ENCODE measurements at places on chromosomes 3 and 15.

- DNase-seq = no peak
Measured at GRCh38 chr15:31390029-31390428, 63.4 kb downstream of the KLF13 start.

GRCh38 chr15:66565141-66565641 is 607 bp downstream of the LCTL start:
- no peak for DNase-seq

DNA sequence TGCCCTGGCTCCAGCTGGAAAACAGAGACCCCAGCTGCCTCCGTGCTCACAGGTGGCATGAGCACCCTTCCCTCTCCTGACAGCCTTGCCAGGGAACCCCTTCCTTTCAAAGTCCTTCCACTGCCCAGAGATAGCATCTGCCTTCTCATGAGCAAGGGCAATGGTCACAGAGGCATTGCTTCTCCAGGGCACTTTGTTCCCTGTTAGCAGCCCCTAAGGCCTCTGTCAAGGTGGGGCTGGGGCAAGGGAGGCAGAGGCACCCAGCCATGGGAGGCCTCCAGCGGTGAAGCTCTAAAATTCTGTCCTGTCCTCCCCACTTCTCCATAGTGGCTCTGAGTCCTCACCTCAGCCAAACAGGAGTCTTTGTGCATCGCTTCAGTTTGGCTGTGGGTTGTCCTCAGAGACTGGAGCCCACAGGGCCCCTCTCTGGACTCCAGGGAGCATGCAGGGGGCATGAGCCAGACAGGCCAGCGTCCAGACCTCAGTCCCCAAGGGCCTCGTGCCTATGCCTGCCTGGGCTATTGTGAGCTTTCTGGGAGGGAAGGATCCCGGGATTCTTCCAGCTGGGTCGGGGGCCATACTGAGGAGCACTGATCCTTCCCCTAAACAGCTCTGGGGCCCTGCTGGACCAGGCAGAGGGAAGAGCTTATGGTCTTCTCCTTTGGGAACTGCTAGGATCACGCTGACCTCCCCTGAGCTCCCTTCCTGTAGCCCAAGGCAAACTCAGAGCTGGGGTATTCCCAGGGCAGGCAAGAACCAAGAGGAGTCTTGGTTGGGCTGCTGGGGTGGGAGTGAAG is 106.6 kb downstream of the DNAJB8 start:
- DNase-seq = no peak

DNA sequence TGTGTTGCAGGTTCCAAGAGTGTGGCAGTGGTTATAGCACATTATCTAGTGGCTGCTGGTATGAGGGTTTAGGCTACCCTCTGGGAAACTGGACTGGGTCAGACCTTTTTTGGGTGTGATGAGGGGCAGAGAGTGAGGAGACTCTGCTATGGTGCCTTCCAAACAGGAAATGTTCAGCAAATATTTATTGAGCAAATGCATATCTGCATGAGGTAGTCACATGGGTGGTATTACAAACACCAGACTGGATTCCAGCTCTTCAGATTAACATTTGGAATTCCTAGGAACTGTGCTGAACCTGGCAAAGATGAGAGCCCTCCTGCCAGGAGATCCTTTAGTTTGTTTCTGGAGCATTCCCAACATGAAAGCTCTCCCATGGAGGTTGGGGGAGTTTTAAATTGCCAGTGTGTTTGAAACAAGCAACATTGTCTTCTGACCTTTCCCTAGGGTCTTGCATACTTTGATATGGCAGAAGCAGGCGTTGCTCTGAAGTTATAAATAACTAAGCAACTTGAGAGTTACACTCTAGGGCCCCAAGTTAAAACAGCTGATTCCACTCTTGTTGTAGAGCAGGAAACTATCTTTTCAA is 341.2 kb upstream of the C2CD4B start:
- DNase-seq = no peak

GRCh38 chr15:40290918-40291574 is 8.2 kb upstream of the ANKRD63 start:
- DNase-seq = no peak

DNA sequence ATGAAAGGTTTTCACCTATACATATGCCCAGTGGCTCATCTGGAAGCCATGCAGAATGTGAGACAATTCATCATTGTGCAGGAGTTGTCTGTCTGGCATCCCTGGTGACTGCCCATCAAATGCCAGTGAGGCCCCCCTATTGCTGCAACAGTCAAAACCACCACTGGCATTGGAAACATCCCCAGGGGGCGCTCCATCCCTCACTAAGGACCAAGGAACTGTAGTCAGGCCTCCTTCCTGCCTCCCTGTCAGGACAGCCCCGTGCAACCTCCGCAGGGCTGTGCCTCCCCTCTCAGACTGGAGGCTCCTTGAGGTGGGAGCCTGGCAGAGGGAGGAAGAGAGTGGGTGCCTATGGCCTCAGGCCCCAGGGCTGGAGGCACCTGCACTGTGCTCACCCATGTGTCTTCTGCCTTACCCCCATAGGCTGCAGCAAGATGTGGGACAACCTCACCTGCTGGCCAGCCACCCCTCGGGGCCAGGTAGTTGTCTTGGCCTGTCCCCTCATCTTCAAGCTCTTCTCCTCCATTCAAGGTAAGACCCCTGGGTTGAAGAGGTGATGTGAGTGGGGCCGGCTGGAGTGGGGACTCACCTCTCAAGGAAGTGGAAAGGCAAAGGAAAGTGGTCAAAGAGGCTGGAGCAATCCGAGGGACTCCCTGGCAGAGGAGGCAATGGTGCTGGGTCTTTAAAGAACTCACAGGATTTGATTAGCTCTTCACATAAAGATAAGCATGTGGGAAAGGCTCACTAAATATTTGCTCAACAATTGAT is 16.5 kb downstream of the VIPR1 start:
- DNase-seq = no peak

DNA sequence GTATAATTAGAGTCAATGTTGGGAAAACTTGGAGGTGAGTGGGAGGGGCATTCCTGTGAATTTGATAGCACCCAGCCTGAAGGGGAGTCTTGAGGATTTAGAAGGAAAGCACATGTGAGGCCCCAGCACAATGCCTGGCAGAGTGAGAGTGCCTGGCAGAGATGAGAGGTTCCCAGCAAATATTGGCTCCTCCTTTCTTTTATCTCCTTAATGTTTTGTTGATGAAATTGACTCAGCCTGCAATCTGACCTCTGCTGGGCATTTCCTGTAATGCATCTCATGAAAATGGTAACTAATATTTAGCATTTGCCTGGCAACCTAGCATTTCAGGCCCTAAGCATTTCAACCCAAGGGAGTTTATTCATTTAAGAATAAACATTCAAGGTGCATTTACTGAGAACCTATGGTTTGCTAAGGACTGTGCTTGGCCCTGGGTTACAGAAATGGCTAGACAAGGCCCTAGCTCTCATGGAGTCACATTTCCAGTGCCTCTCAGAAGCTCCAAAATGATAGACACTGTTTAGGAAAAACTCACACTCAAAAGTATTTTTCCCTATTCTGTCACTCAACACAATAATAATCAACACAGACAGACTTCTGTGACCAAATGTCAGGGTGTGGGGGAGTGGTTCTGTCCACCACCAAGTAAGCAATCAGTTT is 19.0 kb downstream of the PDHB start:
- peak; percentile 22 for DNase-seq

DNA sequence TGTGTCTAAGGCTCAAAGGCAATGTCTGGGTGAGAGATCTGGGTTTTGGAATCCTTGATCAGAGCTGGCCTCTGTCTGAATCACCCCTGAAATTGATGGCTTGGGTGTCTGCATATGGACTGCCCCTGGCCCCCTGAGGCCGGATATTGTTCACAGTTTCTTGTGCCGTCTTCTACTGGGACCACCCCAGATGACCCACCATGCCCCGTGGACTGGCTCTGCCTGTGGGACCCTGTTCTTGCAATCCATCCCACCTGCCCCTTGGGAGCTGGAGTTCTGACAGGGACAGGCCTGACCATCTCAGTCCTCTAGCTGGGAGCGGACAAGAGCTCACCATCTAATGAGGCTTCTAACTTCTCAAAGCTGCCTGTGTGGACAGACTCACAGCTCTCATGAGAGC is 119.9 kb downstream of the FAM43A start:
- no peak for DNase-seq

DNA sequence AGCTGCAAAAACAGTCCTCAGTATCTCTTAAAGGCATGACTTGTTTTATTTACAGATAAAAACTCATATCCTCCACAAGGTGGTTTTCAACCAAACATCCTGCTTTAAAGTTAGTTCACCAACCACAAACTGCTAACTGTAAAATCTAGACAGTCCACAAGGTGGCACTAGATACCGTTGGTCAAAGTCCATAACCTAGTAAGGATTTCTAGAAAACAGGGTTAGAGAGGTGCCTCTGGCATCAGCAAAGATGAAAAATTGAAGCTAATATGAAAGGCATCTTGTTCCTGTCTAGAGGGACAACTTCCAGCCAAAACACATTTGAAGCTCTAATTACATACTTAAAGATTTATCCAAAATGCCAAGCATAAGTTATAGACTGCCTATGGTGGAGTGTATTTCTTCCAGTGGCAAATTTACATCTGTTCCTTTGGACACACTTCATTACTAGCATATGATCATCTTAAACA is 56.0 kb downstream of the ZMAT3 start:
- peak; percentile 33 for DNase-seq

- DNase-seq = no peak
Measured at GRCh38 chr3:59064728-59065127, 14.9 kb upstream of the CFAP20DC start.

DNA sequence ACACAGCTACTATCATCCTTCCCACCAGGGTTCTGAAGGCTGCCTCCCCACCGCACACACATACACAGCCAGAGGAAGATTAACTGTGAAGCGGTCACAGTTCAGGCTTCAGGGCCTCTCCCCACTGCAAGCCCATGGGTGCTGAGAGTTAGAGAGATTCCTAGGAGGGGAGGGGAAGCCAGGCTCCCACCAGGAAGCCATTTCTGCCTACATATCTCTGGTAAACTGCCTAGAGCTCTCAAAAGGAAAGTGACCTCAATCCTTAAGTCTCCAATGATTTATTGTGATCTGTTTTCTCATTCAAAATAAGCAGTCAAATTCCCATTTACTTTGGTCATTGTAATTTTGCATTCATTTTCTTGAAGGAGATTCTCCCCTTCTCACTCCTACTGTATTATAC is 141.0 kb upstream of the BNIP2 start:
- no peak for DNase-seq

DNA sequence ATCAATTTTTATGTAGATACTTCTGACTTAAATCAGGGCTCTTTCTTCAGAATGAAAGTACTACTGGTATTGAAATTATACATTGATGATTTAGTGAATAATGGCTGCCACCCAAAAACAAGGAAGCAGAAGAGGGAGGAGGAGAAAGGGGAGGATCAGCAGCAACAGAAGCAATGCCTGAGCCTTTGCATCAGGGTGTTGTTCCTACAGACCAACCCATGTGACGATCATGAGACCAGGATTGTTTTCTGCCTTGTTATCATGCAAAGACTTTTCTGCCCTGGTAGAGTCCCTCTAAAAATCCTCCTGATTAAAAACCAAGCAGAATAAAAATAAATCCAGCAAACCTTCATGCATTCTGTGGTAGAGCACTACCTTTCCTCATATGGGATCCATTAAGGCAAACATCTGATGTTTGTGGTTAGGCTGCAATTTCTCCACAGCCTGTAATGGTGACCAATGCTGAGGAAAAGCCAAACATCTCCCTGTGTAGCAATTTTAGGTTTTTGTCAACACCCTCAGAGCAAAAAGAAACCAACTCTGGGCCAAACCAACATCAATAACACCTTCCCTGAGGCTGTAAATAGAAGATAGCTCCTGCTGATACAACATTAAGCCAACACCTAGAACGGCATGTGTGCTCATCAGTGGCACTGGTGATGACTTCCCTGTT is 191.7 kb downstream of the ATP8B4 start:
- no peak for DNase-seq

DNA sequence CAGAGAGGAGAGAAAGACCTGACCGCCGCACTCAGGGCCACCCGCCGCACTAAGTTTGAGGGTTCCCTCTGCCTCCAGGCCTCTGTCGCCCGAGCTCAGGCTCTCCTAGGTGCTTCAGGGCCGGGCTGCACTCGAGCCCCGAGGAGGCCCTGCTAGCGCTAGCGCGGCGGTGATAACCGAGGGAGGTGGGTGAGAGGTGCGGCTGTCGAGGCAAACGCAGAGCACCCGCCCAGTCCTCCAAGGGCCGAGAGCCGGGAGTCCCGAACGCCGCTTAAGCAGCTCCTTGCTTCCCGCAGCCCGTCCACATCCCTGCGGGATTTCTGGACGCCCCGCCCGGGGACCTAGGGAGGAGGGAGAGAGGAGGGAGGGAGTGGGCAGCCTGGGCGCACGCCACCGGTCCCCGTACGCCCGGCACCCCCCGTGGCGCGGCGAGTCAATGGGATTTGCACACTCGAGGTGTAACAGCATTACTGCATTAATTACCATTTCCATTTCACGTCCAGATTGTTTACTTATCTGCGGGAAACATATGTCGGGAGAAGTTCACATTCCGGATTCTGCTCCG is 6.8 kb downstream of the SOX14 start:
- DNase-seq = no peak

DNA sequence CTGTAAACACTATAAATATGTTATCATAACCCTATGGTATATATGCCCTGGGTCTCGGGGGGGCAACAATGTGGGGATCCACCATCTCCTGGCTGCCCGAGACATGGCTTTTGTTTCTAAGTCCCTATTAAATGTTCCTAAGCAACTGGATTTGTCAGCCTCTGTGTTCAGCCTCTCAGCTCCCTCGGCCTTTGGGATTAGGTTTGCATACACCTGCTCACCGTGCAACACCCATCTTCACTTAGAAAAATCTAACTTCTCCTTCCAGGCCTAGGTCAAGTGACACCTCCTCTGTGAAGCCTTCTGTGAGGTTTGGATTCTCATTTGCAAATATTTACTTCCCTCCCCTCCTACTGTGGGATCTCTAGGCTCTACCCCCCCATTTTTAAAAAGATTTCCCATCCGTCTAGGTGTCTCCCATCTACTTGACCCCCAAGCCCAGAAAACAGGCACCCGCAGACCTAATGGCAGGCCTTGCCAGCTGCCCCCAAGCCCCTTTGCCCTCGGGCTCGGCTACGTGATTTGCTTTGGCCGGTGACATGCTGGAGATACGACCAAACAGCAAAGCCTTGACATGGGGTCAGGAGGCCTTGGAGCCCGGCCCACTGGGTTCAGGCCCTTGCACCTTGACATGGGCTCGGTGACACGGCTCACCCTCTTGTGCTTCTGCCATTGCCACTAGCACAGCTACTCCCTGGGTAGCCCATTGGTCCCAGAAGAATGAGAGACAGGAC is 66.0 kb upstream of the BLM start:
- DNase-seq = no peak

GRCh38 chr3:55974421-55975165 is 487.5 kb upstream of the WNT5A start:
- no peak for DNase-seq

DNA sequence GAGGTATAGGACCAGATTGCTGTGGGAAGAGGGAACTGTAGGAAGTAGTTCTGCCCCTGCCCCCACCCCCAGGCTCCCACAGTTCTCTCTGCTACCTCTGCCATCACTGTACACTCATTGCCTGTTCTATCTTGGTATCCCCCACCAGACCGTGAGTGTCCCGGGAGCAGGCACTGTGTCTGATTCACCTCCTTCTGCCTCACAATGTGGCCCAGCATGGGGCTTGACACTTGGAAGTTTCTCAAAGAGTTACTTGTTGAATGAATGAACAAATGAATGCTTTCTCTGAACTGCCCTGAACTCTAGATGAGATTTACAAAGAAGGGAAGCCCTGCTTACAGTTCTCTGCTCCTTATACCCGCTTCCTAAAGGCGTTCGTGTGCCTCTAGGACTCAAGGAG is 27.1 kb upstream of the PIK3CB start:
- no peak for DNase-seq
